ENCODE measurements at places on chromosomes 4 and X.

DNA sequence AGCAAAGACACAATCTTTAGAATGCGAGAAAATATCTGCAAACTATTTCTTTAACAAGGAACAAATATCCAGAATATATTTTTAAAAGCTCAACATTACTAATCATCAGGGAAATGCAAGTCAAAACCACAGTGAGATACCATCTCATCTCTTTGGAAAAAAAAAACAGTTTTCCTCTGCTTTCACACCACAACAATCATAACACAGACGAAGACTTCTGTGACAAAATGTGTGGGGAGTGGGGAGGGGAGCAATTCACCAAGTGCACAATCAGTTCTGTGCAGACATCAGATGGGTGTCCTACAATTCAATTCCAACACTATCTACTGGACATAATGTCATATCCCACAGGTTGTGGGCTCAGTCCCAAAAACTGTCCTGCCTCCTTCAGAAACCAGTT lies 293.2 kb upstream of the SLC7A11 start:
- no peak for DNase-seq

- DNase-seq, result no peak
Observed at GRCh38 chr4:97150966-97151365, 992.3 kb downstream of the STPG2 start.

GRCh38 chrX:139222511-139223200 lies 307.9 kb upstream of the F9 start:
- DNase-seq, result no peak

GRCh38 chr4:183517194-183517593 lies 12.3 kb downstream of the ING2 start:
- no peak for DNase-seq

- no peak for DNase-seq
Observed at GRCh38 chr4:88820698-88821415, 123.2 kb upstream of the NAP1L5 start.

GRCh38 chr4:78960926-78961325 lies 21.7 kb upstream of the PAQR3 start:
- DNase-seq, result no peak

GRCh38 chr4:140071806-140072205 lies 82.2 kb downstream of the MAML3 start:
- DNase-seq, result peak; percentile 64

- no peak for DNase-seq
Observed at GRCh38 chr4:155495572-155496293, 119.0 kb upstream of the MAP9 start.

DNA sequence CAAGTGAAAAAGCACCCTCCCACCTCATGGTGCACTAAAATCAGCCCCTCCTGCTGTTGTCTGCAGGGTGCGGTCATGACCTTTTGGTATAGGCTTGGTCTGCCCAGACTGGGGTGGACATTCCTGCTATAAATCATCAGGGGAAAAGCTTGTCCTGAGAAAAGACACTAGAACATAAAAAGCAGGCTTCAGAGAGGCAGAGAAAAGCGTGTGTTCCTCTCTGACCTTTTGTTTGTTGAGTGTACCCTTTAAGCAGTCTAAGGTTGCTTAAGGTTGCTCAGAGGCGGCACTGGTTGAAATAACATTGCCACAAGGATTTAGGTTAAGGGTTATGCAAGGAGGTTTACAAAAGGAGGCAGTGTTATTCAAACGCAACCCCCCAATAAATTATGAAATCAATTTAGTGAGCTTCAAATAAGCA lies 43.5 kb downstream of the CCDC158 start:
- DNase-seq, result no peak

DNA sequence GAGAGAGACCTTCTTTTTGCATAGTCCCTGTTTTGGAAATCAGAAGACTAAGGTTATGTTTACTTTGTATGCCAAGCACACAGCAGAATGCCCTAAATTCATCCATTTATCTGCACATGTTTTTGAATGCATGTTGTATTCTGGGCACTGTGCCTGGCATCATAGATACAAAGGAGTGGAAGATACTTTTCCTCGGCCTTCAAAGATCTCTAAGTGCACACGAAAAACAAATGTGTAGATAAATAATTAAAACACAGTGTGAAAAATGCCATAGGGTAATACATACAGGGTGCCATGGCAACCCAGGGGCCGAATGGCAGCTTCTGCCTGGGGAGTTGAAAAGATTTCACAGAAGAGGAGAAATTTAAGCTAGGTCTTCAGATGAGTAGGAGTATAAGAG lies 390.6 kb upstream of the ATOH1 start:
- no peak for DNase-seq

- DNase-seq, result no peak
Observed at GRCh38 chrX:100625985-100626491, 10.6 kb downstream of the TSPAN6 start.

- DNase-seq, result no peak
Observed at GRCh38 chr4:169189372-169189771, 81.4 kb downstream of the SH3RF1 start.

DNA sequence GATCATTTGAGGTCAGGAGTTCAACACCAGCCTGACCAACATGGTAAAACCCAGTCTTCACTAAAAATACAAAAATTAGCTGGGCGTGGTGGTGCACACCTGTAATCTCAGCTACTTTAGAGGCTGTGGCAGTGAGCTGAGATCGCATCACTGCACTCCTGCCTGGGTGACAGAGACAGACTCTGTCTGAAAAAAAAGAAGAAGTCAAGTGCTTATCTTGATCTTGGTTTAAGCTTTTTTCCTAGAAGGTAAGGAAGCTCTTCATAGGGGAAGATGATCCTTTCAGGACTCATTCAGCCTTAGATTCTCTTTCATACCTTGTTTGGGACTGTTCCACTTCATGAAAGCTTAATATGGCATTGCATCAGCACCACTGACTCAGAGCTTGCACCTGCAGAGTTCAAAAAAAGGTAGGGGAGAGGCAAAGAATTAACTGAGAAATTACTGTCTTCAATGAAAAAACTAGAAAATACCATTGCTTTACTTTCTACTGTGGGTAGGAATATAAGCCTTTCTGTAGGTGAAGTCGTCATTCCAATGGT lies 70.8 kb upstream of the EPGN start:
- DNase-seq, result no peak

- no peak for DNase-seq
Observed at GRCh38 chrX:29229802-29230201, 642.6 kb downstream of the IL1RAPL1 start.

DNA sequence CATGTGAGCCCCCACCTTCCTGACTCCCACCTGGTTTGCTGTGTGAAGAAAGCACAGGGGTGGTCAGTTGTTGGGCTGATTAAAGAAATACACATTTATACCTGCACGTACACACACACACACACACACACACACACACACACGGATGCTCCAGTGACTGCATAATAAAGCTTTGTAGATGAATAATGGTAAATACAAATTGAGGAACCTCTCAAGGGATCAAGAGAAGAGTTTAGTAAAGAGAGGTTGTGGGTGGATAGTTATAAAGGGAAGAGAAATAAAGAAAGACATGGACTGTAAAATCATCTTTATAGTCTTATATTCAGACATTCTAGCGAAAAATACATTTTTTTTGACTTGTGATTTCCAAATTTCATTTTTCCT lies 144.1 kb downstream of the MGST2 start:
- DNase-seq, result no peak

DNA sequence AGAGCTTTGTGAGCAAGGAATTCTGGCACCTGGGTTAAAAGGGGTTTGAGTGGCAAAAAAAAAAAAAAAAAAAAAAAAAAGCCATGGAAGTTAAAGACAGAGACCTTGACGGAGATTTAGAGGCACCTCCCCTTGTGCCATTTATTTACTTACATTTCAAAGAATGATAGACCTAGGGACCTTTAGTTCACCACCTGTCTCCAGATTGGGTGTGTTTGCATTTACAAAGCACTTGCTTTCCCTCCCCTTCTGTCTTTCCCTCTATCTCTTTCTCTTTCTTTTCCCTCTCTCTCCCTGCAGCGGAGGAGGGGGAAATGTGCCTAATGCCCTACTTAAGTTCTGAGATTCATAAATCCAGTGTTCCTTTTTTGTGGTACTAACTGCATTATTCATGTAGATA lies 116.0 kb downstream of the IQCM start:
- DNase-seq, result no peak

DNA sequence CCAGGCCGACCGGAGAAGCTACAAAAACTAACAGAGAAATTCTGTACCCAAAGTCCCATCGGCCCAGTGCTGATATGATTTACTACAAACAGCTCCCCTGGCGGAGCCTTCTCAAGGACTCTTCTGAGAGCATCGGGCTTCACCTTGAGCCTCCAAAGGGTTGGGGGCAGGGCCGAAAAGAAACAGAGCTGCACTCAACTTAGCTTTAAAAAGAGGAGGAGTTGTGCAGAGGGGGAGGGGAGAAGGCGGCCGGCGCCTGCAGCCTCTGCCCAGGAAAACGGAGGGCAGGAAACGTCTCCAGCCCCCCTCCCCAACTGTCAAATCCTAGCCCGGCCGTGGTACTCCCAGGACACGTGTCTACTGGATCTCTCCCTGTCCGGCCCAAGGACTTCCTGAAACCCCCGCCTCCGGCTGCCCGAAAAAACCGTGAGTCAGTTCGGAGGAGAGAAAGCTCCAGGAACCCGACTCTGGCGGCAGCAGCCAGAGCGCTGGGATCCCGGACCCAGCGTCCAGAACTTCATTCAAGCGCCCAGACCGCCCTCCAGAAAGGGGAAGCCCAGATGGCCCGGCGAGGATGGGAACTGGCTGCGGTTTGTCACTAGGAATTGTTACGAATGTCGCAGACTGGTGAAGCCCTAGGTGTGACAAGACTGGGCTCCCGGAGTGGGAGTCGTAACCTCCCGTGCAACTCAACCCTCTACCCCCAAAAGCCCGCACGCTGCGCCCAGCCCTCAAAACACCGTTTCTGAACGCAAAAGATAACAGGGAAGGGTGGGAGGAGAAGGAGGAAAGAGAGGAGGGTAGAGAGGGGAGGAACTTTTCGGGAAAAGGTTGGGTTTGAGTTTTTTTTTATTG lies 973 bp downstream of the ADAMTS3 start:
- DNase-seq, result peak; percentile 39

- peak; percentile 75 for DNase-seq
Observed at GRCh38 chrX:154411981-154412340, 622 bp downstream of the TAFAZZIN start.

DNA sequence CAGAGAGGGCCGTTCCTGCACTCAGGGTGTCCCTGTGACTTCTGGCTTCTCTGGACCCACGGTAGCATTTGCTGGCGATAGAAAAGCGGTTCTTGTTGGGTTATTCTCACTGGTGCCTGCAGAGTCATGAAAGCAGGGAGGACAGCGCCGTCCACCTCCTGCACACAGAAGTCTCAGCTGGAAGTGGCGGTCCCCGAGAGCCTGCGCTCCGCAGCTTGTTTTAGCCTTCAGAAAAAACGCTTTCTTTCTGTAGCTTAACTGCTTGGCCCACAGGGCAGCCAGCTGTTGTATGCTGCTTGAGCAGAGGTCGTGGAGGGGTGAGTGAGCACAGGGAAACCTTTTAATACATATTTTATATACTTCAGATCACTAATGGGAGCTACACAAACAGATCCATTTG lies 400.7 kb upstream of the FAT1 start:
- no peak for DNase-seq

DNA sequence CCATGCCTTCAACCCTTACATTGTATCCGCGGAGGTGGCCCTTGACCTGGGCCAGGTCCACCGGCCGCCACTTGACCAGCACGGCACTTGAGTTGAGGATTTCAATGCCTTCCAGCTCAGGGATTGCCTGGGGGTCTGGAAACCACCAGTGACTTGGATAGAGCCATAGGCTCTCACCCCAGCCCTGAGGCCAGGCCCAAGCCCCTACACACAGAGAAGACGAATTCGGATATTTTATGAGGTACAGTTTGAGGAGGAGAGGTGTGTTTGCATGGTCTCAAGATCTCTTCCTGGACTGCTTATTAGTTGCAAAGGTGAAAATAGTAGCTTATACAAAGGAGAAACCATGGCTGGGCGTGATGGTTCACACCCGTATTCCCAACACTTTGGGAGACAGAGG lies 20.3 kb downstream of the L1CAM start:
- DNase-seq, result no peak

- no peak for DNase-seq
Observed at GRCh38 chr4:182897601-182898478, 19.3 kb downstream of the DCTD start.

- no peak for DNase-seq
Observed at GRCh38 chr4:108060164-108060563, 70.5 kb downstream of the HADH start.

- no peak for DNase-seq
Observed at GRCh38 chr4:144903953-144904711, 193.9 kb downstream of the ANAPC10 start.

Data from heart left ventricle (tissue), 16 donors.